ENCODE measurements at places on chromosomes 4 and X.

GRCh38 chr4:183140911-183141320 is 41.9 kb downstream of the WWC2 start:
- peak; percentile 97 for DNase-seq

DNA sequence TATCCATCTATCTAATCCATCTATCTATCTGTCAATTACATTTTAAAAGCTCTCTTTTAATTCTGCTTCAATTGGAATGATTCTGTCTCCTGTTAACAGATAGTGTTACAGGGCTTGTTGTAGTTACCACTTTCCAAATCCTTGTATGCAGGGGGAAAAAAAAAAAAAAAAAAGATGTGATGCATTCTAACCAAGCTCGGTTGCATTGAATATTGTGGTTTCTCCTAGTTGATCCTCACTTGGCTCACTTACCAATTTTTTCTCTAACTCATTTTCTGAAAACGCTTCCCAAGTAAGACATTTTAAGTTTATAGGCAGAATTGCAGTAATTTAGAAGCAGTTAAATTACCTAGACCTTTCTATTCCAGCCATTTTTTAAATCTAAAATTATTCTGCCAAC is 327.9 kb upstream of the PITX2 start:
- DNase-seq = peak; percentile 3

DNA sequence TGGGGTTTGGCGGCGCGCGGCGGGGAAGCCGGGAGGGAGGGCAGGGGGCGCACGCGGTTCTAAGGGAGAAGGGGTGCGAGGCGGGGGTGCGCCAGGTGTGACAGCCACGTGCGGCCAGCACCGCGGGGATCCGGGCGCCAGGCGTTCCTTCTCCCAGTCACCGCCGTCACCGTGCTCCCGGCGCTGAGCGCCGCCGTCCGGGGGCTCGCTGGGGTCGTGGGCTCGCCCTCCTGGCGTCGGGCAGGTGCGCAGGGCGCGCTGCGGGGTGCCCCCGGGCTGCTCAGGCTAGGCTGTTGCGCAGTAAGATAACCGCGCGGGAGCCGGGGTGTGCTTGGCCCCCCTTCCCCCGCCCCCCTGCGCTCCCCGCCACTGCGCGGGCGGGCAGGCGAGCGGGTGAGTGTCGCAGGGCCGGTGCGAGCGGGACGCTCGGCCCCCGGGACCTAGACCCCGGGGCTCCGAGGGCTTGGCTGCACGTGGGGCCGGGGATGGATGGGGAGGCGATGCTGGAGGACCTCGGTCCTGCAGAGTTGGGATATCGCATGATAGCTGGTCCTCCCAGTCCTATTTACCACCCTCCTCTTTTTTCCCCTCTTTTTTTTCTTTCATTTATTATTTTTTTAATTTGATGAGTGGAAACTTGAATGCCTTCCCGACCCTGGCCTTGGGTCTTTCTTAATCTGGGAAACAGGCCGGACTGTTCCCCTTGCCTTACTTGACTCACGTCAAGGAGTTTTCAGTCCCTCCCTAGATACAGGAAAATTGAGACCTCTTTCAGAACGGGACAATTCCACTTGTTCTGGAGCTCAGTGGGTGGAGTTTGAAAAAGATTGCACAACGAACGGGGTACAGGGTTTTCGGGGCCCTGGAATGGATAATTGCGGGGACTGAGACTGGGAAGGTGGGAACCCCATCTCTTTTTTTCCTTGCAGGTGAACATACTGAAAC is 797 bp downstream of the TXLNG start:
- no peak for DNase-seq

DNA sequence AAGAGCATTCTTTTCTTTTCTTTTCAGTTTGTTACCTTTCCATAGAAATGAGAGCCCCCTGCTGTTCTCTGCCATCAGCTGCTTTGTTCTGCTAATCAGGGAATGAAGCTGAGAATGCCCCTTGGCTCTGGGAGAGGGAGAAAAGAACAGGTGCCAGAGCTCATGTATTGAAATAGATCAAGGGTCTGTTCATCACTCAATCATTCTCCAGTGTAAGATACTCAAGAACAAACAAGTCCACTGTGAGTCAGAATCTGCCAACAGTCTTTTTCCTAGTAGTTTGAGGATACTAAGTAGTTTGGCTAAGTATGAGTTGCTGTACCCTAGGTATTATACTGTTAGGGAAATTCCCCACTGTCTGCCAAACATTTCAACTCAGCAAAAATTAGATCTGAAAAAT is 144.3 kb downstream of the RTL3 start:
- DNase-seq = no peak

- peak; percentile 51 for DNase-seq
Observed at GRCh38 chr4:147984065-147984777, 252.3 kb downstream of the ARHGAP10 start.
